ENCODE measurements at places on chromosomes 3 and 15.

- no peak for DNase-seq
Observed at GRCh38 chr15:41838400-41838897, at the start of gene PLA2G4B. Gene PLA2G4B (plus strand): TSS chr15:41838847. CDS start chr15:41838914, 67 bp downstream.

GRCh38 chr3:121979246-121979645 is 42.8 kb downstream of the ILDR1 start:
- DNase-seq = no peak

- DNase-seq = no peak
Observed at GRCh38 chr3:13394363-13394762, 25.8 kb downstream of the NUP210 start.

GRCh38 chr15:90598031-90598577 is 68.4 kb downstream of the CRTC3 start:
- peak; percentile 37 for DNase-seq

DNA sequence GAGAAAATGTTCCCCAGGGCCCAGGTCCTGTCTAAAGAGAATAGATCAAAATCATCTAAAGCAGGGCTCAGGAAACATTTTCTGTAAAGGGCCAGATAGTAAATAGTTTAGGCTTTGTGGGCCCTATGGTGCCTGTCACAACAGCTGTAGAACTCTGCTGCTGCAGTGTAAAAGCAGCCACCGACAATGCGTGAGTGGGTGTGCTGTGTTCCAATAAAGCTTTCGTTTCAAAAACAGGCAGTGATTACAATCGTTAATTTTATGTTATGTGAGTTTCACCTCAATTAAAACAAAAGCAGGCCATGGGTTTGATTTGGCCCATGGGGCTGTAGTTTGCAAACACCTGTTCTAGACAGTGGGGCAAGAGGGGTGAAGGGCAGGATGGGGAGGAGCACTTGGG is 12.5 kb upstream of the HEG1 start:
- no peak for DNase-seq

- no peak for DNase-seq
Observed at GRCh38 chr3:189588475-189589178, 42.6 kb upstream of the TP63 start.

DNA sequence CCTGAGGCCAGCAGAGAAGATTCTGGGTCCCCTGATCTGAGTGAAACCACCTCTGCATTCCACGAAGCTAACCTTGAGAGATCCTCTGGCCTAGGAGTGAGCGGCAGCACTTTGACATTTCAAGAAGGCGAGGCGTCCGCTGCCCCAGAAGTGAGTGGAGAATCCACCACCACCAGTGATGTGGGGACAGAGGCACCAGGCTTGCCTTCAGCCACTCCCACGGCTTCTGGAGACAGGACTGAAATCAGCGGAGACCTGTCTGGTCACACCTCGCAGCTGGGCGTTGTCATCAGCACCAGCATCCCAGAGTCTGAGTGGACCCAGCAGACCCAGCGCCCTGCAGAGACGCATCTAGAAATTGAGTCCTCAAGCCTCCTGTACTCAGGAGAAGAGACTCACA is 36.4 kb downstream of the HAPLN3 start:
- no peak for DNase-seq

DNA sequence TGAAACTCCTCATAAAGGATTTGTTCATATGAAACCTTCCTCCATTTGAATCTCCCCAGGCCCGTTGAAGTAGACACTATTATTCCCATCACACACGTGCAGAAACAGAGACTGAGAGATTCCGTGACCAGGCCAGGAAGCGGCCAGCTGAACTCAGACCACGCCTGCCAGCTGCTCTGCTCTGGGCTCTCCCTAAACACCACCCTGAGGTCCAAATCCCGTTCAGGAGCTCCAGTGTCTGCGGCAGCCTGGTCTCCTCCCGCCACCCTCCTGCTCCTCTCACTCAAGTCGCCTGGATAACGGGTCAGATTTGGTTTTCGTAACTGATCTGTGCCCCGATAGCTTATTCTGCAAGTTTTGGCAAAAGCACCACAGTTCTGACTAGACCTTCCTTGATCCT is 53.6 kb upstream of the SNRPA1 start:
- no peak for DNase-seq

GRCh38 chr15:31485911-31486461 is 159.4 kb downstream of the KLF13 start:
- DNase-seq = no peak

DNA sequence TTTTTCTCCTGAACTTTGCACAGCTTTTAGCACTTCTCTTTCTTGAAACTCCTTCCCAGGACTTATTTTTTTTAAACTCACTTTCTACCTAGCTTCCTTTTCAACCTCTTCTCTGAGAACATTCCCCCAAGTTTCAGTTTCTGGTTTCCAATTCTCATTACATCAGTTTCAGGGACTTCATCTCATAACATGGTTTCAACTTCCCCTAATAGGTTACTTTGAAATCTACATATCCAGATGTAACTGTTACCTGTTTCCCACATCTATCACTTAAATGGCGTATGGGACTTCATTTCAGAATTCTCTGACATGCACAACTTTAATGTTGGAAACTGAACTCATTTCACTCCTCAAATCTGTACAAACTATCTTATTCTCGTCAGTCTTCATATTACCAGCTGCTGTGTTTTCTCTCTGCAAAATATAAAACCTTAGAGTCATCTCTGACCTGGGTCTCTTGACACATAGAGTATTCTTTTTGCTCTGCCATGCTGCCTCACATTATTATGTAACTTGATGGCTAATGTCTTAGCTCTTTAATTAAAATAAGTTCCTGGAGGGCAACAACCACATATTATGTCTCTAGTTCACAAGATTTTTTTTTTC is 58.4 kb downstream of the NME9 start:
- no peak for DNase-seq

DNA sequence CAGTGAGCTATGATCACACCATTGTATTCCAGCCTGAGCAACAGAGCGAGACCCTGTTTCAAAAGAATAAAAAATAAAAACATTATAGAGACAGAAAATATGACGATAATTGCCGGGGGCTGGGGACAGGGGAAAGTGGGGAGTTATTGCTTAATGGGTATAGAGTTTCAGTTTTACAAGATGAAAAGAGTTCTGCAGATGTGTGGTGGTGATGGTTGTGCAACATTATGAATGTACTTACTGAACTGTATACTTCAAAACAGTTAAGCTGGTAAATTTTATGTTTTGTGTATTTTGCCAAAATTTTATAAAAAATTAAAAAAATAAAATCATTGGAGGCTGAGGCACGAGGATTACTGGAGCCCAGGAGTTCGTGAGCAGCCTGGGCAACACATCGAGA is 24.8 kb upstream of the ZNF774 start:
- no peak for DNase-seq

DNA sequence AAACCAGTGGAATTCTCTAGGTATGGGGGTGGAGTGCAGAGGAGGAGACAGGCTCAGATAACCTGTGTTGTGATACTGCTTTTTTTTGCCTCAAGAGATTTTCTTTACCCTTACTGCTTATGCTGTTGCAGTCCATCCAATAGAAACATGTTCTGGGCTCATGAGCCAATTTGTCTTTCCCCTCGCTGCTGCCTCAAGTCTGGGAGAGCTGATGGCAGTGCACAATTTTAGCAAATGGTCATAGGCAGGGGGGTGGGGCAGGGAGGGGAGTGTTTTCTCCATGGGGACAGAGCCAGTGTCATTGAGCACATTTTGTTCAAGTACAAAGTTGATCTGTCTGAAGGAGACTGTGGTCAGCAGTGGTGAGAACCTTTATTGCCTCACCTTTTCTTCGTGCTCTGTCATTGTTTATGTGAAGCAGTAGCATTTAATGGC is 134.9 kb downstream of the MBNL1 start:
- DNase-seq = no peak

DNA sequence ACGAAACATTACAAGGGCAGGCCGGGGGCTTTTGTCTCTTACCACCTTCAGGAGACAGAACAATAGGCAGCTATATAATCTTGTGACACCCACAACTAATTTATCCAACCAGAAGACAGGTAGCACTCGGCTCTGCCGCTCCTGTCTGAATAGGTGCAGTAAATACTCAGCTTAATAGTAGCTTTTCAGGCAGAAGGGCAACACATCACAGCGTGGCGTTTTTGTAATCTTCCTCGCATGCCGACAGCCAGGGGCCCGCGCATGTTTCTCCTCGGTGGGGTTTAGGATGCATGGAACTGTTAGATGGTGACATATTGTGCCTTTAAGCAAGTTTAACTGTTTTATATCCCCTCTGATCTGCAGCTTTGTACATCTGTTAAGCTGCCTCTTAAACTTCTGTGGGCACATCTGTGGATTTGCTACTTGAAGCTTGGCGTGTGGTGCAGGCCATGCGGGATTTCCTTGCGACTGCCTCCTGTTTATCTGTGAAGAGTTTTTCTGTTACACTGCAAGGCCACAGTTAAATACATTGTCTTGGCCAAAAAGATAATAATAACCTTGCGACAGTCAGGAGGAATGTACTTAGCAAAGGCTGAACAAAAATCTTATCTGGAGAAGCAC is 123.2 kb upstream of the BNIP2 start:
- no peak for DNase-seq
